ENCODE measurements at places on chromosomes 12 and 14.
A peak's percentile ranks its signal among the peaks of the same experiment; 100 is the strongest.

DNA sequence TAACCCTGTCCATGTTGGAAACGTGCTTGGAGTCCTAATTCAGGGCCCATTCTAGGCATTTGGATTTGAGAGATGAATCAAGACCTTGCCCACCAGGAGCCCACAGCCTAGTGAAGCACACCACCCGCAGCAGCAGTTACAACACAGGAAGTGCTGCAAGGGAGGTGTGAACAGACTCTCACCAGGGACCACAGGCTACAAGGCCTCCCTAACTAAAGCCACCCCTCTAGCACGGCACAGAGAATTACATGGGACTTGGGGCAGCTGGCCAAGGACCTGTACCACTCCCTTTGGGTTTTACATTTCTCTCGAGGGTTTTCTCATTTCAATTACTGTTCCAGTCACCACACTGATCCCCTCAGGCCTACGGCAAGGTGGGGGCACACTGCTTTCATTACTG is 49.5 kb upstream of the FOXN3 start:
- DNase-seq: no peak

DNA sequence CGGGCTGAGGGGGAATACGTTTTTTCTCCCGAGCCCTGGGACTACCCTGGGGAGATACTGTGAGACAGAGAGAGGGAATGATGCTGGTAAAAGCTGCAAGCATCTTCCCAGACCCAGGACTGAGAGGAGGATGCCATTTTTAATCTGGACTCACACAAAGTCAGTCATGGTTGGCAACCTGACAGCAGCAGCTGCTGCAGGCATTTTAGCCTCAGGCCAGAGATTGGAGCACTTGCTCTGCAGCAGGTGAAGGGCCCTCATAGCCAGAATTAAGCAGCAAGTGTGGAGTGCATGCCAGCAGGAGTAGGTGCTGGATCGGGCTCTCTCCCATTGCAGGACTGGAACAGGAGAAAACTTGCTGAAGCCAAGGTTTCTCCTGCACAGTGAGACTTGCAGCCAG is 361.1 kb upstream of the CLEC14A start:
- DNase-seq: no peak

DNA sequence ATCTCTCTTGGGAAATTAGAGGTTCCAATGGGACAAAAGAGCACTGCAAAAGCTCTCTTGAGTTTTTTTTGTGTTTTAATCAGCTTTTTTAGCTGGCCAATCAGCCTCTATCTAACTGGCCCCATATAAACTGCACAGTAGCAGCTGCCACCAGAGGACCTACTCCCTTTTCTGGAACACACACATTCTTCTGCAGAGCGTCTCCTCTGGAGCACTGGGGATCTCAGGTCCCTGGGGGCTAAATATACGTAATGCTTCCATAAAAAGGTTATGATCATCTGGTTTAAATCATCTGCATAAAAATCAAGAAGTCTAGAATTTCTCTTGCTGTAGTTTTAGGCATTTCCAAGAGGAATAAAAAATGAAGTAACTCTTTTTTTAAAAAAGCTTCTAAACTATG is 32.3 kb downstream of the TSPAN8 start:
- no peak for DNase-seq

DNA sequence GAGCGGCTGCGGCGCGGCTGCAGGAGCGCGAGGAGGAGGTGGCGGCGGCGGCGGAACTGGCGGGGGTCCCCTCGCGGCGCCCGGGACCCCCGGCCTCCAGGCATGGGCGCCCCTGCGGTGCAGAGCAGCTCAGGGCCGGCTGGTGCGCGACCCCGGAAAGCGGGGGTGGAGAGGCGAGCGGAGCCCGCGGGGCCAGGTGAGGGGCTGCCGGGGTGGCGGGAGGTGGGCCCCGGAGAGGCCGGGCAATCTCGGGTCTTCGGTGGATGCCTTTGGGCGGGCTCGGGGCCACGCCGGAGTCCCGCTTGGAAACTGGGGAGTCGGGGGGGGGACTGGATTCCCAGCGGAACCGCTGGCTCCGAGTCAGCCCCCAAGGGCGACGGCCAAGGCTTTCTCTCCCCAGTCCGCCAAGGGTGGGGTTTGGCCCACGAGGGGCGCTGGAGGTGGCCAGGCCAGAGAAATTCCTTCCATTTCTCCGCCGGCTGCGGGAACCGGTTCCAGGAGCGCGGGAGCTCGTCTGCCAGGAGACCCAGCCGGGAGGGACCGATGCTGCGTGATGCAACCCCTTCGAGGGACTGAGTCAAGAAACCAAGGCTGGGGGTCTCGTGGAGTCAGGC is 13.9 kb upstream of the NR4A1 start:
- DNase-seq: no peak

DNA sequence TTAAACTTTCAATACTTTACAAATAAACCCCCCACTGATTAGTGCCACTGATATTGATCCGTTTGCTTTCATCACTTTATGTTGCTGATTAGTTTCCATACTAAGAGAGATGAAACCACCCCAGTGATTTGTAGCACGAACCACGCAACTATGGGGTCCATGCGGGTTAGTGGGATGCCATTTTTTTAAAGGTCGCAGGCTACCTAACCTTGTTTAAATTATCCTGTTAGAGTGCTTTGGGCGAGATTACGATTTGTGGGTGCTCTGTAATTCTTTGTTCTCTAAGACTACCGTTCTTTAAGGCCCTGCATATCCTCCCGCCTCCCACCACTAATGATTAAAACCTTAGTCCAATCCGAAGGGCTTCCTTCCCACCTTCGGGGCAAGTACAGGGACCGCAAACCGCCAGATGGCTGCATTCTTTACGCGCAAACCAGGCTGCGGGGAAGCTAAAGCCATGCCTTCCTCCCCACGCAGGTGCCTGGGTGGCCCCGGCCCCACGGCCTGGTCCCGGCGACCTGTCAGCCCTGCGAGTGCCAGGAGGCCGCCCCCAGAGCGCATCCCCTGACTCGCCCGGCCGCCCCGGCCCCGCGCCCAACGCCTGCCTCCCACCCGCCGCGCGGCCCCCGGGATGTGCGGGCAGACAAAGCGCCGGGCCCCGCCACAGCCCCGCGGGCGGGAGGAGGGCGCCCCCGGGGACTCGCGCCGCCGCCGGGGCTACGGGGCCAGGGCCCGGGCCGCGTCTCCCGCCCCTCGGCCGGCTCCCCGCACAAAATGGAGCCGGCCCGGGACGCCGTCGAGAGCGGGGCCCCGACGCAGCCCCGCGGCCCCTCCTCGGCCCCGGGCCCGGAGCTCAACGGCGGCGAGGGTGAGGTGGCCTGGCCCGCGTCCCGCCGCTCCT is 759 bp downstream of the NFYB start:
- DNase-seq: peak; percentile 70

DNA sequence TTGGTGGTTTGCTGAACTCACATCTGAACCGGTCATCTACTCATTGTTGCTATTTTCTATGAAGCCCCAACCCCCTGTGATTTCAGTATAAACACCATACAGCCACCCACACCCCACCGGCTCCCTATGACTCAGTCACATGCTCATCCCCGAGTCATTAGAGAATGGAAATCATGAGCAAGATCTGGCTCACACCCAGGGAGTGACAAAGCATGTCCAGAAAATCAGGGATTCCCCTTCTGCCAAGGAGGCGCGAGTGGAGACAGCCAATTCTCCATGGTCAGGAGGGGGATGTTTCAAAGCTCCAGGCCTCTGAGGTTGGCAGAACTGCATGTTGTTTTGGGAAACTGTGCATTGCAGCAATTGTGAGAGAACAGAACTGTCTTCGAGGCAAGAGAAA is 657.5 kb upstream of the TBX3 start:
- peak; percentile 97 for DNase-seq

DNA sequence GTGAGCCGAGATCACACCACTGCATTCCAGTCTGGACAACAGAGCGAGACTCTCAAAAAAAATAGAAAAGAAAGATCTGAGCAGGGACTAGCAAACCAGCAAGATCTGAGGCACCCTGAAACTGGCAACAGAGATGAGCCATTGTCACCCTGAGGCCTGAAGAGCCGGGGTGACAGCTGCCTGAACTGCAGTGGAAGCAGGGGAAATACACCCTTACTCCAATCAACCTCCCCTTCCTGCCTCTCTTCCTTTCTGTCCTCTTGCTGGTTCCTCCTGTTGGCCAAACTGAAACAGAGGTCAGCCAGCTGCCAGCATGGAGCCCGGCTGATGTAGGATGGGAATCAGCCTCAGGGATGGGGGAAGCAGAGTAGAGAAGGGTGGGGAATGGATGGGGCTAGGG is 192.0 kb downstream of the CHST11 start:
- DNase-seq: no peak

GRCh38 chr12:28278499-28278898 is 88.2 kb downstream of the CCDC91 start:
- DNase-seq: peak; percentile 4

- DNase-seq: no peak
Measured at GRCh38 chr14:55979096-55979495, 139.1 kb upstream of the PELI2 start.

GRCh38 chr14:68316078-68316868 is 476.6 kb downstream of the ZFP36L1 start:
- DNase-seq: no peak

- no peak for DNase-seq
Measured at GRCh38 chr12:31527083-31527482, 63.9 kb downstream of the DENND5B start.

- DNase-seq: peak; percentile 29
Measured at GRCh38 chr14:38209572-38210557, 2.2 kb downstream of the SSTR1 start.

GRCh38 chr14:103391048-103391447 is 5.8 kb downstream of the MARK3 start:
- peak; percentile 48 for DNase-seq

DNA sequence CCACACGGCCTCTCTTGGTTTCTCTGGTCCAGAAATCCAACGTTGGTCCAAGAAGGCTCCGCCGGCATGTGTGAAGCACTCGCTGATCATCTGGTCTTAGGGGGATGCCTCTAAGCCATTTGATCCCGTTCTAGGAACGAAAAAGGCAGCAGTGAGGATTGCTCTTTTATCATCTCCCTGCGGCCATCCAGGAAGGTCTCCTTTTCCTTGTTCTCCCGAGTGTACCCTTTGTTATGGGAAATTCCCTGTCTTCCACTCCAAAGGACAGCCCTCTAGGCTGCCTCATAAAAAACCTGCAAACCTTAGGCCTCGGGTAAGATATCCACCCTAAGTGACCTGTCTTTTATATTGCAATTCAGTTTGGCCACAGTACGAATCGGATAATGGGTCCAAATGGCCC is 85.8 kb downstream of the TMTC3 start:
- DNase-seq: no peak

GRCh38 chr12:24600996-24601395 is 347.9 kb downstream of the BCAT1 start:
- DNase-seq: peak; percentile 92

DNA sequence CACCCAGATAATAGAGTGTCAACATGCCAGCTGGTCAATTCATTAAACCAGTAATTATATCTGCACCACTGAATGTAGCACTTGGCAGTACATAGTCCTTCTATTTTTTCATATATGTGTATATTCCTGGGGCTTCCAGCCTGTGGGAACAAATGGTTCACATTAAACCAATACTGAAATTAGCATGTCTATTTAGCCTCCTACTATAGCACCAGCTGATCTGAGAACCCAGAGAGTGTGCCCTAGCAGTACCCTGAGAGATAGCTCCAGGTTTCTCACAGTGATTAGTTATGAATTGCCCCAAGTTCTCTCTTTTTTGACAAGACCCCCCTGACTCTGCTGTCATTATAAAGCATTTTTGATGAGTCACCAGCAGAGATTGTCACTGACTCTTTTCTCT is 1097.3 kb upstream of the FLRT2 start:
- no peak for DNase-seq

DNA sequence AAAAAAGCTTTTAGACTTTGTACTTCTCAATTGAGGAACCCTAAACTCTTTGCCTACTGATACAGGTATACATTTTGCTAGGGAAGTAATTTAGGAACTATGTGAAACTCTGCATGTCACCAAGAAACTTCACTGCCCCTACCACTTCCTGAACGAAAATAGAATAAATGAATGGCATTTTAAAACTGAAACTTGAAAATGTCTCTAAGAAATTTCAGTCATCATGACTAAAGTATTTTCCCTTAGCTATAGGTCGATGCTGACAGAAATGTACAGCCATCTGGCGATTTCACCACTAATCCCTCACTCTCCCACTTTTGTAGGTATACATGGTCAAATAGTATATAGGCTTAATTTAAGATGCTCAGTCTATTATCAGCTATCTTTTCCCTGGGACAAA is 194.9 kb upstream of the SYT10 start:
- DNase-seq: no peak

DNA sequence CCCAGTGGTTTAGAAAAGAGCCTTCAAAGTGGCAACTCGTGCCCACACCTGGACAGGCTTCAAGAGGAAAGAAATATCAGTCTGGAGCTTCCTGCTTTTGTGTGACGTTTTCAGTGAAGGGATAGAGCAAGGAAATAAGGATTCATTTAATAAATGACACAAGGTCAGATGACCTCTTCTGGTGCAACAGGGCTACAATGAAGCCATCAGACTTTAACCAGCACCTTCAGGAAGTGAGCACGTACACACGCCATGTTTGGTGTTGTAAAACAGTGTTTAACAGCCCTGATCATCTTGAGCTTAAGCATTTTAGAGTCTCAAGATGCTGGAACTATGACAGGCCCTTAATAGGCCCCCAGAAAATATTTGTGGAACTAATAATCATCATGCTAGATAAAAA is 59.1 kb downstream of the CCDC60 start:
- no peak for DNase-seq

DNA sequence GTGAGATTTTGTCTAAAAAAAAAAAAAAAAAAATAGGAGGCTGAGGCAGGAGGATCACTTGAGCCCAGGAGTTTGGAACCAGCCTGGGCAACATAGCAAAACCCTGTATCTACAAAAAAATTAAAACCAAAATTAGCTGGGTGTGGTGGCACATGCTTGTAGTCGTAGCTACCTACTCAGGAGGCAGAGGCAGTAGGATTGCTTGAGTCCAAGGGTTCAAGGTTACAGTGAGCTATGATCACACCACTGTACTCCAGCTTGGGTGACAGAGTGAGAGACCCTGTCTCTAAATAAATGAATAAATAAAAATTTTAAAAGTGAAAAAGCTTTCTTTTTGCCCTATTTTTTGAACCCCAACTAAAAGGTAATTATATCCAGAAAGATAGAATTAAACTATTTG is 113.6 kb downstream of the PEBP1 start:
- no peak for DNase-seq

DNA sequence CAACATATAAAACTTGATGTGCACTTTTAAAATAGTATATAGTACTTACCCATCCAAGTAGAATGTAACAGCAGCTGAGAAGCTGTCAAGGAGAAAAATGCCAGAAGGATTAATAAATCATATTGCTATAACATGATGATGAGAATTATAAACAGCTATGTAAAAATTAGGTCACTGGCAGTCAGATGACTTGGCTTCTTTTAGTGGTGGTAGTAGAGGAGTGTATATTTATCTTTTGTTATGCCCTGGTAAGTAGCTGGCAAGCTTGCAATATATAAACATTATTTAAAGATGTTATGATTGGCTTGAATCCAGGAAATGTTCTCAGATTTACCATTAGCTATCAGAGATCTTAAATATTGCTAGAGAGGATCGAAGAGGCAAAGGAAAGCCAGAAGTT is 471.0 kb upstream of the MGAT4C start:
- peak; percentile 25 for DNase-seq
